ENCODE measurements at places on chromosomes 6 and 20.

DNA sequence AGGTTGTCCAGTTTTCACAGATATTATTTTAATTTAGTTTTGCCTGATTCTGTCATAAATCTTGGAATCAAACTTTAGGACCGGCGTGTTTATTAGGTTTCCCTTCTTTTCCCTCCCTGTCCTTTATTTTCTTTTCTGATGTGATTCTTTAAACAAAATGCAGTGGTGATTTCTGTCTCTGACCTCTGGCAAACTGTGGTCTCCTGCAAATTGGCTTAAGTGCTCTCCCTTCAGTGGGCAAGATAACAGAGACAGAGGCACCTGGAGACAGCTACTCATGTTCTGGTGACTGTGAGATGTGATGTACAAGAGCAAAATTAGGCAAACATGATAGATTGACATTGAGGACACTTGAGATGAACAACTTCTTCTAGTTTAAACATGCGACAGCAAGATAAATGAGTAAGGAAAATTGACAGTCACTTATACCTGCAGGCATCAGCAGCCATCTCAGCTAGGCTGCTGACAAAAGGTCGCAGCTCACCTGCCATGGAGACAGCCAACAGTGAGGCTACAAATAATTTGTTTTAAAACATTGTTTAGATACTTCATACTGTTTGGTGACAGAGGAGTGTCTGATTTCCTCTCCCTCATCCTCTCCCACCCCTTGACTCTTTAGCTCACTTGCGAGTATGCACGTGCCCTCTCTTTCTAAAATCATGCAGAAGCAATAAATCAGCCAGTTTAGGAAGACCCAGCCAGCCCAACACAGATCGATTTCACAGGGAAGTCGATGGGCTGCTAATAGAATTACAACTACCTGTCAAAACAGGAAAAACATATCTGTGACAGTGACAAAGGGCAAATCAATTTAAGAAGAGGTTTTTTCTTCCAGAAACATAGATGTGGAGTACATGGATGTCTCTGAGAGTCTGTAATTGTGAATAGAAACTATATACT, 63.4 kb upstream of the MAP3K7 start:
- no peak for DNase-seq

DNA sequence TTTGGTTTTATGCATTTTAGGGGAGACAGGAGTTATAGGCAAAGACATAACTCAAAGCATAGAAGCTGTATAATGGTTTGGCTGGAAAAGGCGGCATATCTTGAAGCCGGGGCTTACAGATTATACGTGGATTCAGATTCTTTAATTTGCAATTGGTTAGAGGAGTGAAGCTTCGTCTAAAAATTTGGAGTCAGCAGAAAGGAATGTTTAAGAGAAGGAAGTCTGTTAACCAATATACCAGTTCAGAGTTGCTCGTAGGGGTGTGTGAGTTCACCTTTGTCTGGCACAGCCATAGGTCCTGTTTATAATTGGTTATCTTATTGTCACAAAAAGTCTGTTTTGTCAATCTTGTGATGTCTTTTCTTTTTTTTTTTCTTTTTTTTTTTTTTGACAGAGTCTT, 8.9 kb downstream of the ARHGAP40 start:
- DNase-seq = no peak

GRCh38 chr6:99422912-99423311, 2.2 kb downstream of the PNISR start:
- DNase-seq = no peak

GRCh38 chr6:134458857-134459657, 141.1 kb upstream of the SGK1 start:
- no peak for DNase-seq

GRCh38 chr6:170253910-170254269, 37.0 kb downstream of the DLL1 start:
- no peak for DNase-seq

DNA sequence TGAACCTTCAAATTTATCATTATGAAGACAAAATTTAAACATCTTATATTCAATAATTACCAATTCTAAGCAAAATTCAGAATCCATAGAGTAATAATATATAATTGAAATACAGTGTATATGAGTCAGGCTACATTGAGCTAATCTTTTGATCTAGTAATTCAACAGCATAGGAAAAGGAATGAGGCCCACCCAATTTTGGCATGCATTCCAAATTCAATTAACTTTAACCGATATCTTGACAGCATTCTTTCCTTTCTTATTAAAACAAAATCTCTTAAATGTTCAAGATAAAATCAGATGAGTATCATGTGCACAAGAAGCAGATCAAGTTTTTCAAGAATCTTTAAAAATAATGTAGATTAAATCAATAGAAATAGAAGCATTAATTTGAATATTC, 132.9 kb upstream of the QKI start:
- DNase-seq = no peak

GRCh38 chr6:126176282-126176681, 163.6 kb upstream of the CENPW start:
- DNase-seq = no peak

DNA sequence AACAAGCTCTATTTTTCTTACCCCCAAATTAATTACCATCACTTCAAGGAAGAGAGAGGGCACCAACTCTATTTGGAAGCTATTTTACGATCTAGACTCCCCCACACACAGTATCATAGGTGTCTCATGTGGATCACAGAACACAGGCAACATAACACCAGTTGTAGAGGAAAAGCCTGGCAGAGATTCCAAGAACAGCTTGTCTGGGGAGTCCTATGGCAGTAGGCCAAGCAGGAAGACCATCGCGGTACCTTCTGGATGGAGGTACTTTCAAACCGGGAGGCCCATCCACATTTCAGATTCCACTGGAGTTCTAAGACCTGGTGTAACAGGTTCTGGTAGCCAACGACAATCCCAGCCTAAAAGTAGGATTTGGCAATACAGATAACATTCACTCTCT, 37.6 kb upstream of the SPDEF start:
- no peak for DNase-seq

- DNase-seq = no peak
Observed at GRCh38 chr20:54626126-54626525, 150.7 kb downstream of the DOK5 start.

DNA sequence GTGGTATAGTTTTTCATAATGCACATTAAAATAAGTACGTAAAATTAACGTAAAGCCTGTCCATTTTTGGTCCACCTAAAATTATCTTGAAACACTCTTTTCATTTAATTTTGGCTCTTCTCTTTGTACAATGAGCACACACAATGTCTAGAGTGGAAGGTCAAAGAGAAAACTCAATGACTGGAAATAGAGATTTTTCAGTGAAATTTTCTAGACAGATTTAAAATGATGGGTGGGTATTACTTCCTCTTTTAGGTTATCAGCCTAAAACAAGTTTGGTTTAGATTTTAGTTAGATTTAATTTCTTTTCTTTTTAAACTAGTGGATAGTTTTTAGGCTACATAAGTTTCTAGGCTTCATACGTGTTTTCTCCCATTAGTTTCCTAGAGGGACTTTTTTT, 24.9 kb downstream of the DSE start:
- DNase-seq = no peak

DNA sequence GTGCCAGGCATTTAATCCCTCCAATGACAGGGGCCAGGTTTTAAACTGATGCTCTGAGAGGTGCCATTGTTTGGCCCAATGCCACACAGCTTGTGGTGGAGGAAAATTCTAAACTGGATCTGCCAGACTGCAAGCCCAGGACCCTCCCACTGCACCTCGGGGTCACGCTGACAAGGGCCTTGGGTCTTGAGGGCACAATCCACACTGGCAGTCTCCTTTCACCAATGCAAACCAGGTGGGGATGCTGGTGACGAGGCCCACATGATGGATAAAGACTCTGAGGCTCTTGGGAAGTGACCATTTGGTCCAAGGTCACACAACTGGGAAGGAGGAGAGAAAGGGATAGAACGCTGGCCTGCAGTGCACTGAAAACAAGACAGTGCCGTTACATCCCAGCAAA, 14.7 kb downstream of the ANKRD60 start:
- no peak for DNase-seq

- no peak for DNase-seq
Observed at GRCh38 chr20:34096699-34097444, 15.2 kb downstream of the EIF2S2 start.

- DNase-seq = peak; percentile 11
Observed at GRCh38 chr6:28658475-28659249, 133.0 kb downstream of the GPX5 start.

DNA sequence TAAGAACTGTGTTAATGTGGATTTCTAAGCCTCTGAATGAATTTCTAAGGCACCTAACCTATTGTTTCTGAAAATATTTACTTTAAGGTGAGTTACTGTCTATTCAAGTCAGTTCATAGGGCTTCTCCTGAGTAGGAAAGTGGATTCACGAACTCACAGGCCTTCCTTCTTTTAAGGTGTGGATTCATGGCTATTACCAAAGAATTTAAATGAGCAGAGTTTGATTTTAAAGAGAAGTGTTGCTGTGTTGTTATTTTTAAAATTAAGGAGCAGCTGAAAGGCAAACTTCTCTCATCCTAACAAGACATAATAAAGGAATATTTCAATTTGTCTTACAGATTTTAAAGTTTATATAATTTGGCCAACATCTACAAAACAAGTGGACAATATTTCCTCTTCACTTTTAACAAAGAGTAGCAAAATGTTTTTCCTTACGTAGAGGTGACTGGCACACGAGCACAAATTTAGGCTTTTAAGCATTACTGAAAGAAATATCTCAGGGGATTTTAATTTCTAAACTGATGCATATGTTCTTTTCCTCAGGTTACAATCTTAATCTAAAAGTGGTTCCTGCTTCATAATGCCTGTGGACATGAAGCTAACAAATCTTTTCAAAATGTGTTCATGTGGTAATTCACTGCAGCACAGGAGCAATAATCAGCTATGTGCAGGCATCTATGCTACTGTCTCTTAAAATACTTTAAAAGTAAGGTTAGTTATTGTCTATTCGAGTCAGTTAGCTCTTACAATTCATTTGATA, 602 bp upstream of the TSPYL4 start:
- no peak for DNase-seq

DNA sequence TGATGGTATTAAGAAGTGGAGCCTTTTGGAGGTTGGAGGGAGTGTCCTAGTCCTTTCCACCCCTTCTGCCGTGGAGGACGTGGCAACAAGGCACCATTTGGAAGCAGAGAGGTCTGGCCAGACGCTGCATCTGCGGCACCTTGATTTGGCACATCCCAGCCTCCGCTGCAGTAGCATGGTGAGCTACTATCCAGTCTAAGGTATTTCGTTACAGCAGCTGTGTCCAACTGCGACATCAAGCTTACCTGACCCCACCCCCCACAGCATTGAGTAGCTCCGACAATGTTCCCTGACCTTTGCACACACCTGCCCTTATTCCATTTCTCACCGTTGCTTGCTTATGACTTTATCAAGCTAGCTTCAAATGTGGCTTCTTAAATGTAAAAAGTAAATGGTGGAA, 29.8 kb upstream of the SYNJ2 start:
- no peak for DNase-seq

DNA sequence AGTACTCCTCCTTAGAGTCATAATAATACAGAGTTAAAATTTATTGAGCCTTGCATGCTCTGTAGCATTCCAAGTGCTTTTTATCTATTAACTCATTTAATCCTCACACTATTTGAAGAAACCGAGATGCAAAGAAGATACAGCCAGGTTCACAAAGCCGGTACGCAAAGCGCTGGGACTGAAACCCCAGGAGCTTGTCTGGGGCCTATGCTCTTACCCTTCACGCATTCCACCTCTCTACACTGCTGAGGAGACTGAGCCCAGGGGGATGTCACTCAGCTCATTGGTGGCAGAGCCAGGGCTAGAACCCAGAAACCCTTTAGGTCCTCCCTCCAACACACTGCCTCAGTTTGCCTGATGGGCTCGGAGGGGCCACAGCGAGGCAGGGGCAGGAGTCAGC, 19.7 kb upstream of the MRPS18A start:
- no peak for DNase-seq

DNA sequence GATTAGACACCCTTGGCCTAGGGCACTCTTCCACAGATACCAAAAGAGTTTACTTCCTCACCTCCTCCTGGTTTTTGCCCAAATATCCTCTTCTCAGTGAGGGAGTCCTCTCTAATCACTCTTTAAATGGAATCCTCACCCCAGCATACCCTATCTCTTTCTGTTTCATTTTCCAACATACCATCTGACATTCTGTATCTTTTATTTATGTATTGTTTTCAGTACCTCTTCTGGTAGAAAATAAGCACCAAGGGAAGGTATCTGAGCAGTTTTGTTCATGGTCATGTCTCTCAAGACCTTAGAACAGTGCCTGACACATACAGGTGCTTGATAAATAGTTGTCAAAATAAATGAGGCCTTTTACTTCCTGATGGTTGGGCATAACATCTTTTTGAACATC, 55.1 kb downstream of the KIAA0408 start:
- DNase-seq = no peak

- no peak for DNase-seq
Observed at GRCh38 chr6:133185731-133186130, 55.4 kb upstream of the EYA4 start.

DNA sequence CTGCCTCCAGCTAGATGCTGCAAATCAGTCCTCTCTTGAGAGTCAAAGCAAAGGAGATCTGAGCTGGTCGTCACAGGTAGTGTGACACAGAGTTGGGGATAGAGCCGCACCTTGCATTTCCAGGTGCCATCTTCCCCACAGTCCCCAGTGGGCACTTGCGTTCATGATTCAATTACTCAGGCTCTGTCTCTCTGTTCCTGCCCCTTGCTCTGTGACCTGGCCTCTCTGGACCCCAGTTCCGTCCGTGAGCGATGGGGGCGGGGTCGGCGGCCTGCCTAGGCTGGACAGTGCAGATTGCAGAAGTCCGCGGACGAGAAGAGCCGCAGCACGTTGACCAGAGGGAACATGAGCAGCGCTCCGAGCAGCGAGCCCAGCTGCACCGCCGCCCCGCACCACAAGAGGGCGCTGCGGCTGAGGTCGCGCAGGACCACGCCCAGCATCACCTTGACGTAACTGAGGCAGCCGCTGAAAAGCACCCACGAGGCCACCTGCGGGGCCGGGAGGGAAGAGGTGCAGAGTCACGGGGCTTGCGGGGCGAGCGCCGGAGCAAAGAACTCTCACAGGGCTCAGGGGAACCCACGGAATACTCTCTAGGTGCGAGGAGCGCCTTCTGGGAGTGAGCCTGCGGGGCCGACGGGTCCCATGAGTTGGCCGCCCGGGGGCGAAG, 7.4 kb downstream of the SLC52A3 start:
- DNase-seq = no peak

- no peak for DNase-seq
Observed at GRCh38 chr20:46974669-46975434, 80.2 kb downstream of the EYA2 start.

DNA sequence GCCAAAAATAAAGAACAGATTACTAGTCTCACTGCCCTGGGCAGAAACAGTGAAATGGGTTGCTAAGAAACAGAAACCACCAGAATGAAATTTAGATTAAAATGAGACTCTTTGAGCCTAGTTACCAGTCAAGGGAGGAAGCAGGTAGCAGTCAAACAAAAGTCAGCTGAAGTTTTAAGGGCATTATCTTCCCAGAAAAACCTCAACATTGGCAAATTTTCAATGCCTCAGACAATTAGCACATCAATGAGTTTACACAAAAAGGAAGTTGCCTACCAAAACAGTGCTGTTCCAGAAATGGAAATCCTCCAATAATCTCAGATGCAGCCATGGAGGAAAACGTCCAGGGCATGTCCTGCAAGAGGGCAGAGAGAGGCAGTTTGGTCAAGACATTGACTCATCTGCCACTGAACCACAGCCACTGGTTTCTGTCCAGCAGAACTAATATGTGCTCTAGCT, 399.7 kb upstream of the ADGRB3 start:
- no peak for DNase-seq

Data from LoVo (cell line).